ENCODE measurements at places on chromosomes 11 and 22.
A peak's percentile ranks its signal among the peaks of the same experiment; 100 is the strongest.

- DNase-seq: peak; percentile 98
Observed at GRCh38 chr22:46674367-46674781, 54.2 kb downstream of the GRAMD4 start.

DNA sequence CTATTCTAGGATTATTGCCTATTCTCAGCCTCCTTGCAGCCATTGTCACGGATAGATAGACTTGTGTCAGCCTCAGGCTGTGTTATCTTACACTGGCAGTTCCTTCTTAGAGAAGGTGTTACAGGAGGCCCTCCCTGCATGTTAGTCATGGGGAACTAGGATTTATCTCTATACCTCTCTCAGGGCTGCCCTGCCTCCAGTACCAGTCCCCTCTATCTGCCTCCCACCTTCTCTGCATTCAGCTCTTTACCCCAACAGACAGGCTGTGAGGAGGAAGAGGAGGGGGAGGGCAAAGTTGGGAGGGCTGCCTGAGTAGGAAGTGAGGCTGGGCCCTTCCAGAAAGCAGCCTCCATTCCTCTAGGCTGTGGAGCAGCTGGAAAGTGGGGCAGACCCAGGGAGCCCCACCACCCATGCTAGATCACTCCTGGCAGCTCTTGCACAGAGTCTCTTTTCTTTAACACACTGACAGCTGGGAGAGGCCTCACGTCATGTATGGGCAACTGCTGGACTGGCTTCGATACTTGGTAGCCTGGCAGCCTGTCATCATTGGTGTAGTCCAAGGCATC, 2.9 kb upstream of the IL18BP start:
- no peak for DNase-seq

GRCh38 chr22:21055880-21056319, 10.2 kb downstream of the LRRC74B start:
- DNase-seq: no peak

DNA sequence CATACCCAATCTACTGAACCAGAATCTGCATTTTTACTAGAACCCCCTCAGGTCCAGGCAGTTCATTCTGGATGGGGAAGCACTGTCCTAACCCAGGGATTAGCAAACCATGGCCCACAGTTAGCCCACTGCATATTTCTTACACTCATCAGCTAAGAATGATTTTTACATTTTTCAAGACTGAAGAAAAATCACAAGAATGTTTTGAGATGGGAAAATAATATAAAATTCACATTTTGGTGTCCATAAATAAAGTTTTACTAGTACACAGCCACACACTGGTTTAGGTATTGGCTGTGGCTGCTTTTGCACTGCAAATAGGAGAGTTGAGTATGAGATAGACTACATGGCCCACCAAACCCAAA, 59.4 kb downstream of the PPFIBP2 start:
- DNase-seq: no peak
